ENCODE measurements at places on chromosomes 6 and 20.

- DNase-seq = no peak
These were observed 411.9 kb upstream of the SASH1 start for GRCh38 chr6:147930745-147931144.

- DNase-seq = no peak
These were observed 14.5 kb downstream of the SNRNP48 start for GRCh38 chr6:7604506-7604905.

DNA sequence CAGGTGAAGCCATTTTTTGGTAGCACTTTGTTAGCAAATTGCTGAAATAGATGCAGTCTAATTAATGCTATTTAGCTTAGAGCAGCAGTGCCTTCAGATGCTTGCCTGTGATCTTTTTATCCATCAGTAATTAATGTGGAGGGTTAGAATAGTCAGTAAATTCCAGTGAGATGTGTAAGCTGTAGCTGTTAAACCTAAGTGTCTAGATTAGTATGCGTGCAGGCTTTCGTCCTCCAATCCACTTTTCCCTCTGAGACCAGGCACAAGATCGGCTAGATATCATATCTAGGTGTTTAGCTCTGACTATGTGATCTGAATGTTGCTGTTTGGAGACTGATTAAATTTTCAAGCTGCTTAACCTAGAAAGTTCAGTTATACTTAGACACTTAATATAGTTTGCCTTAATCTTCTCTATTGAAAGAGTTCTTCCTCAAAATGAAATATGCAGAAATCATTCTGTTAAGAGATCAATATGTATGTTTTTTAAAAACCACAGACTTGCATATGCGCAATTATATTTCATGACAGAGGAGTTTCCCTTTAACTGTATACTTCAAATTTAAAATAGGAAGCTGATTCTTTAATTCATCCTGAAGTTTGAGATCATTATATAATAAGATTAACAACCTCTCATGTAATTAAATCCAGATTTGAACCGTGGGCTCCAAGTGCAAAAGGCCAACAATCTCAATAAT, 41.2 kb downstream of the XRN2 start:
- peak; percentile 13 for DNase-seq

- no peak for DNase-seq
These were observed 29.2 kb upstream of the AHCY start for GRCh38 chr20:34332262-34332920.

- no peak for DNase-seq
These were observed 48.7 kb upstream of the ARMH2 start for GRCh38 chr6:24847402-24847801.

DNA sequence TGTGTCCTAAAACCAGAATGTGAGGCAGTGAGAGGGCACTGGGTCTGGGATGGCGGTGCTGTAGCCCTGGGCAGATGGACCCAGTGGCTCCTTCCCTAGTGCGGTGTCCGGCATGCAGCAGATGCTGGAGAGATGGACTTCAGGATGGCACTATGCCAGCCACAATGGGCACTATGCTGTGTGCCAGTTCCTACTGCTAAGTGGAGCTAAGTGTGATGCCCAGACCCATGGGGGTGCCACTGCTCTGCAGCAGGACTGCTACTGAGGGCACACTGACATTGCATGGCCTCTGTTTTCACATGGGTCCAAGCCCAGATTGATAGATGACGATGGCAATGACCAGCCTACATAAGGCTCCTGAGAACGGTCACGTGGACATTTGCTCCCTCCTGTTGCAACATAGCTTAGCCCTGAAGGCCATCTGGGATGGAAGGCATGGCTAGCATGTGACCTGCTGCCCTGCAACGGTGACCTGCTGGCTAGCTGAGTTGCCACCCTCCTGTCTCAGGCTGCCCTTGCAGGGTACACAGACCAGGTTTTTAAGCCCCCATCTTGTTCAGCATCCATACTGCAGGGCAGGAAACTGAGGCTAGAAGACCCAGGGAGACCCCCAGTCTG, 31.3 kb upstream of the KCNK16 start:
- DNase-seq = no peak

GRCh38 chr6:72953971-72954381, 271.3 kb downstream of the KHDC1L start:
- DNase-seq = peak; percentile 38

DNA sequence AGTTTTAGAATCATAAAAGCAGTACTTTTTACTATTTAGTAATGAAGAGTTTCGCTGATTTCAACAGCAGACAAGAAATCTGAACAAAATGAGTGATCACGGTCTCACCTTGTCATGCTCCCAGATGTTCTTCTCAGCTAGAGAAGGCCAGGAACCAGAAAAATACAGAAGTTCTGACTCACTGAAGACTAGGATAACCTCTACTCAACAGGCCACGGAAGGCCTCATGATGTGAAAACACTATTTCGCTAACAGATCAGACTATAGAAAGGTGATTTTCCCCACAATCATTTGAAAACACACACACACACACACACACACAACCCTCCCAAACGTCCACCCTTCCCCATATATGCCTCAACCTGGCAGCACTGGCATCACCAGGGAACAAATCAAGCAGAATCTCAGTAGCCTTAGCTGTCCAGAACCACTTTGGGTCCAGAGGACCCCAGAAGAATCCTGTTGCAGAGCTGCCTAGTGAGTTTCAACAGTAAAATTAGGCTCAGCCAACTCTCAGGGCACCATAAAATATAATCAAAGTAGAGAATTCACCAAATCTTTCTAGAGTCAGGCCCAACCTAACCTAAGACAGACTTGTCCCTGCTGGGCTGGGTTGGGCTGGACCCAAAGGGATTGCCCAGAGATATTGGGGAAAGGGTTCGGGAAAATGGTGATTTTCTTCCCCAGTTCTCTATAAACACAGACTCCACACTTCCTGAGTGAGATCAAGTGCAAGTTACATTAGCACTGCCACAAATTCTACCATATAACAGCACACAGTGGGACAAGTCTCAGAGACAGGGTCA, 7.9 kb downstream of the EXOC2 start:
- DNase-seq = peak; percentile 41

DNA sequence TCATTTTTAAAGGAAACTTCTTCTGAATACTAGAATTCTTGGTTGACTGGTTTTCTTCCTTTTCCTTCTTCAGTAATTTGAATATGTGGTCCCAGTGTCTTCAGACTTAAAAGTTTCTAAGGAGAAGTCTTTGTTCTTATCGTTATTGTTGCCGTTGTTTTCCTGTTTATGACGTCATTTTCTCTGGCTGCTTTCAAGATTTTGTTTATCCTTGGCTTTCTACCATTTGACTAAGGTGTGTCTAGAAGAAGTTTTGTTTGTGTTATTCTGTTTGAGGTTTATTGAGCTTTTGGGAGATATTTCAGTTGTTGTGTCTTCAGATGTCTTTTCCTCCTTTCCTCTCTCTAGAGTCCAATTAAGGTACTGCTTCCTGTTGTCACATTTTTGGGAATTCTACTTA, 24.5 kb downstream of the CDYL start:
- no peak for DNase-seq

DNA sequence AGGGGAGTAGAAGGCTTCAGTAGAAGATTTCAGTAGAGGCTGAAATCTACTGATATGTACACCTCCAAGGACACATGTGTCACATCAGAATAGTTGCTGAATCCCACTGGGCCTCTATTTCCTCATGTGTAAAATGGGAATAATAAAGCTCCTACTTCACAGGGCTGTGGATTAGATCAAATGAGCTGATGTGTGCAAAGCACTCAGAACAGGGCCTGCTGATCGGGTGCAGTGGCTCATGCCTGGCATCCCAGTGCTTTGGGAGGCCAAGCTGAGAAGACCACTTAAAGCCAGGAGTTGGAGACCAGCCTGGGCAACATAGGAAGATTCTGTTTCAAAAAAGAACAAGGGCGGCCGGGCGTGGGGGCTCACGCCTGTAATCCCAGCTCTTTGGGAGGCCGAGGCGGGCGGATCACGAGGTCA, 8.1 kb upstream of the AP5S1 start:
- DNase-seq = no peak

DNA sequence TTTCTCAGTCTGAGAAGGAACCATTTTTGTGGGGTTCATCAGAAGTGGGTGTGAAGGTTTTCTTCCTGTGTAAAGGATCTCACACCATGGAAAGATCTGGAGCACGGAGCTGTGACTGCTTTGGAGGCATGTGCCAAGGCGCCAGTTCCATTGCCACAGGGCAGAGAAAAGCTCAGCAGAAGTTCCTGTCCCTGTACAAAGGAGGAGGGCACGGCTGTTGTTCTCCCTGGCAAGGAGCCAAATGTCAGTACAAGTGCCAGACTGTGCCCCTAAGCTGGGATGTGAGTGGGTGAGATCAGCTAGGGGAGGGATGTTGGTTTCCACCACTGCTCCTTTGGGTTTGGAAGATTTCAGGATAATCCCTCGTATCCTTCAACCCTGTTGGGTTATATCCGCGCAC, 117.3 kb downstream of the CRYBG1 start:
- peak; percentile 91 for DNase-seq

- DNase-seq = peak; percentile 46
These were observed 109.3 kb upstream of the DST start for GRCh38 chr6:56752009-56752408.

DNA sequence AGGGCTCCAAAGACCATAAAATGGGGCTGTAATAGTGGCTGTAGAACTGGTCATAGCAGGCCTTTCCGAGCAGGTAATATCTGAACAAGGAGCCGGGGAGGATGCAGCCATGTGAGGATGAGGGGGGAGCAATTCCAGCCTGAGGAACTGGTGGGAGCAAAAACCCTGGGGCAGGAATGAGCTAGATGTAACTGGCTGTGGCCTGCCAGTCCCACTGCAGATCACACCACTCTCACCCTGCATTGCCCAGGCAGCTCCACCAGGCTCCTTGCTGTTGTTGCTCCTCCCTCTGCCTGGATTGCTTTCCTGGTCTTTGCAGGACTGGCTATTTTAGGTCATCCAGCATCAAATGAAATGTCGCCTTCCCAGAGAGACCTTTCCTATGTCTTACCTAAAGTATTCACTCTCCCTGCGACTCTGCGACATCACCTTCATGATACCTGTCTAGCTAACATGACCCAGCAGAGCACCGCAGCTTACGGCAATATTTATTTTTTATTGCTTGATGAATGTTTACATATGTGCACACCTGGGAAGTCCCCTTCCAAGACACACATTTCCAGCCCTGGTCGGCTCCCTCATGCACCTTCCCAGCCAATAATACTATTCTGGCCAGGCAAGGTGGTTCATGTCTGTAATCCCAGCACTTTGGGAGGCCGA, 2.4 kb upstream of the ZFP64 start:
- peak; percentile 66 for DNase-seq

DNA sequence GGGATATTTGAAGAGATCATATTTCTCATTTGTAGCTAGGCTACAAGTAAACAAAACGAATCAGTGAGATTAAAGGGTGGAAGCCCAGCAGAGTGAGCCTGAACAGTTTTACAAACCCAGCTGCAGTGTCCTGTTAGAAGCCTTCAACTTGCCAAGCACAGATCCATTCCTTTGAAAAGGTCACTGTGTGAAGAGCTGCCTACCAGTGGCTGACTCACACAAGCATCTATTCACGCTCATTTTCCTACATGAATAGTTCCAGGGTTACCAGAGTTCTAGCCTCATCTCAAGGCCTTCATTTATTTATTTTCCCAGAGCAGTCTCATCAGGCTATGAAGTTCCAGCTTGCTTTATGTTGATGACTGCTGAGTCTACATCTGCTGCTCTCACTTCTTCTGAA, 25.7 kb upstream of the MLIP start:
- DNase-seq = no peak

DNA sequence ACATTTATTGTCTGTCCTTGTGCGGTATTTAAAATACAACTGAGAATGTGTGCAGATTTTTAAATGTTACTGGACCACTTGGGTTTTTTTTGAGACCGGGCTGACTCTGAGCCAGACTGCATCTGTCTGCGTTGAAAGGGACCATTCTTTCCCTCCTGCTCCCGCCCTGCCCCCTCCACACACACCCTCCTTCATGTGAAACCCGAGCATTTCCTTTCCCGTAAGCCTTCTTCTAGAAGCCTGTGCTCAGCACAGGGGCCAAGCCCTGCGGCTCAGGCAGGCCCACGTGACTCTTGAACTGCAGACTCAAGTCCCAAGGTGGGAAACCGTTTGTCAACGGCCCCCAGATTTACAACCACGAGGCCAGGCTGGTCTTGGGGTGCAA, 82.7 kb upstream of the FOXC1 start:
- peak; percentile 44 for DNase-seq

DNA sequence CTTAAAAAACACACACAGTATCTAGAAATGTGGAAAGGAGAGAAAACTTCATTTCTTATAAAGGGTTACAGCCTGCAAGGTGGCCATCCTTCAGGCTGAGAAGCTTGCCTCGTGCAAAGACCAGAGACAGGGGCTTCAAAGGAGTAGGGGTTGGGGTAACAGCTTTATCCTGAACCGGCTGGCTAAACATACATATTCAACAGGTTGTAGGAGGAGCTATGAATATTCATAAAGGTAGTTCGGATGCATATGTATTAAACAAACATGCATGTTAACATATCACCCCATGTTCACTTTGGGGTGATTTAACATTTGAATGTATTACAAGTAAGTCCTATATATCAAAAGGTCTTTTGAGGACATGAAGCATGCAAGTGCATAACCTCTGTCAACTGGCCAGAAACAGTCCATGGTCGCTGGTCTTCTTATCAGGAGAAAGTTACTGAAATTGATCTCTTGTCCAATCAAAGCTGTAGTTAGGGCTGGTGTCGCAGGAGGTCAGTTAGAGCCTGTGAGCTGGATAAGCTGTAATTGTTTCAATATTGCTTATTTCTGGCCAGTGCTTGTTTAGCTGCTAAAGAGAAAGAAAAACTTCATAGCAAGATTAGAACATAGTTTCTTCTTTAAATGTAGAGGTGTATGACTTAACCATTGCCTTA, 2.3 kb upstream of the STMND1 start:
- no peak for DNase-seq

- DNase-seq = no peak
These were observed 7.3 kb downstream of the DLGAP4 start for GRCh38 chr20:36313476-36313875.

DNA sequence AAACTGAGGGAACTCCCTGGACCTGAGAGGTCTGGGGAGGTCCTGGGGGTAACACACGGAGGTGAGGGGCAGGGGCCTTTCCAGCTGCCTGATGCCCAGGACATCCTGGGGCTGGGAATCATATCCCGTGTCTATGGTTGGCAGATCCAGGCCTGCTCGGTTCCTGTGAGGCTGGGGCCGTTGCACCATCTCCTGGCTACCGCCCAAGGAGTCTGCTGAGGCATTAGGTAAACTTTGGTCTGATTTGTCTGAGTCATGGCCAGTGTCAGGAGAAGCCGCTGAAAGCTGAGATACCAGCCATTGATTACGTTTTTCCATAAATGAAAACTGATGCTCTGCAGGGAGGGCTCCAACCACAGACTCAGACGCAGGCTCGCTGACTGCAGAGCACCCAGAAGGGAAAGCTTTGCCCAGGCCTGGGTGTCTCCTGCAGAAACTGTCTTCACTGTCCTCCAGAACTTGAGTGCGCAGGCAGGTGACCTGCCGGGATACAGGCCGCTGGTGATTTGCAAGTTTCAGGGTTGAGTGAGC, 14.2 kb downstream of the TRAF3IP2 start:
- peak; percentile 78 for DNase-seq

DNA sequence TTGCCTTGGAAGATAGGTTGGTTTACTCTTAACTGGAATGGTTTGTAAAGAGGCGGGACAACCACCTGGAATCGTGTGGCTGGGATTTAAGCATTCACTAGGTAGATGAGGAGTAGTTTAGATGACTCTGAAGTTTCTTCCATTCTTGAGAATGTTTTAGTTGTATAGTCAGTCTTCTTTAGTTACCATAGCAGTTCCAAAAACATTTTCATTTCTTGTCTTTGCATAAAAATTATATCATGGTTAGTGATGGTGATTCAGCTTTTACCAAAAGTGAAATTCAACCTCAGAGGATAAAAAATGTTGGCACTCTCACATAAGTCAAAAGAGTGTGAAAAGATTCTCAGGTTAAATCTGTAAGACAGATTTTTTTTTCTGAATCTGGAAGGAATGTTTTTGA, 70.3 kb downstream of the SMAP1 start:
- DNase-seq = no peak

GRCh38 chr6:44921798-44922197, 406.3 kb upstream of the RUNX2 start:
- DNase-seq = peak; percentile 96
